Cortex of kidney (tissue), 1 donor: ENCODE measurements at places on chromosomes 13 and 19.

DNA sequence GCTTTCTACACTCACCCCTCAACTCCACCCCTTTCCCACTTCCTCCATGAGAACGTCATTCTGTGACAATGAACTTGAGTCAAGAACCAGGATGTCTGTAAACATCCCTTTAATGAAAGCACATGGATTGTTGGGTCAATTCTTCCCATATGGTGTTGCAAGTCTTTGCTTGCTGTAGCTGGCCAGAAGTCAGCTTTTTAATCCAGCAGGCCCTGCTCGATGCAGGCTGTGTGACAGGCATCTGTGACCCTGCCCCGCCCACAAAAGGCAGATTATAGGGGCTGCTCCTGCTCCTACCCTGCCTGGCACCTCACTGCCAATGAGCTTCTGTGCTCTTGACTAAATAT, 78.0 kb downstream of the STARD13 start:
- DNase-seq = no peak

- no peak for DNase-seq
These were observed 16.6 kb downstream of the HNRNPM start for GRCh38 chr19:8461376-8461775.

GRCh38 chr19:6811906-6812305, 39.4 kb downstream of the VAV1 start:
- no peak for DNase-seq

DNA sequence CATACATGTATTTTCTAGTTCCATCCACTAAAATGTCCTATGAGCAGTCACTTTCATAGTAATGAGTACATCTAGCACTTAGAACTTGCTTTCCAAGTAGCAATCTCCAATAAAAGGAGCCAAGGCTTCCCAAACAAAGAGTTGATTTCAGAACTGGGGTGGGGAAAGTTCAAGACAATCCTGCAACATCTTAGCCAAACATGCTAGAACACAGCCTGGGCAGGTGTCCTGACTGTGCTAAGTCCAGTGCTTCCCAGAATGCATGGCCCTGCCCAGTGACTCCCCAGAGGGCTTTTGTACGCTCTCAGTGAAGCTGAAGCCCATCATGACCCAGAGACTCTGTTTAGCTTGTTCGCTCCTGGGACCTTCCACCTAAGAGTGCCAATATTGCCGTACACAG, 106.7 kb upstream of the UBAC2 start:
- no peak for DNase-seq

GRCh38 chr19:6047741-6048251, 62.5 kb downstream of the RFX2 start:
- no peak for DNase-seq

DNA sequence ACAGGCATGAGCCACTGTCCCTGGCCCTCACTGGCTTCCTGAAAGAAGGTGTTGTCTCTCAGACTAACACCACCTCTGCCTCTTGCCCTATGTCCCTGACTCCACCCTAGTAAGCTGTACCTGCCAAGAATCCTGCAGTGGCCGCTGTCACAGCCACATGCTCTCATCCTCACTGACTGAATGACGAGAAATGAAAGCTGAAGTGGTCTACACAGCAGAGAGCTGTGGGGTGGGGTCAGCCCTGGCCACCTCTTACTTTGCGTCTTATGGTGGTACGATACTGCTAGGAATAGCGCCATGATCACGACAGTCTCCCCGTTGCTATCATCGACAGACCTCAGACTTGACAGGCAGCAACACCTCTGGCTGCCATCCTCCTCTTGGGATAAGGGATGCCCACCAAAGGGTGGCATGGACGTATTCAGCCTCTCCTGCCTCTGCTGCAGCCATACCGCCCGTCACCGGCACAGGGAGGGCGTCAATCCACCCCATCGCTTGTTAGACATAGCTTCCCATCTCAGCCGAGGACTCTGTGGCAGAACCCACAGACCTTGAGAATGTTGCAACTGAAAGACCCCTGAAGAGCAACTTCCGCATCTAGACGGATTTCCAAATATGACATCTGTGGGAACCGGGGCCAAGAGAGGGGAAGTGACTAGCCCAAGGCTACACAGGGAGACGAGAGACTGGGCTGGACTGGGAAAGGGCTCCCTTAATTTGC, 809 bp downstream of the MYO1F start:
- DNase-seq = no peak

GRCh38 chr13:36107521-36107920, 23.7 kb downstream of the DCLK1 start:
- no peak for DNase-seq

- no peak for DNase-seq
These were observed 1204.1 kb downstream of the OLFM4 start for GRCh38 chr13:54232700-54233099.

- no peak for DNase-seq
These were observed 25.0 kb downstream of the HNRNPM start for GRCh38 chr19:8469613-8470368.

GRCh38 chr19:55609326-55609725, 3.9 kb downstream of the ZNF865 start:
- DNase-seq = no peak

DNA sequence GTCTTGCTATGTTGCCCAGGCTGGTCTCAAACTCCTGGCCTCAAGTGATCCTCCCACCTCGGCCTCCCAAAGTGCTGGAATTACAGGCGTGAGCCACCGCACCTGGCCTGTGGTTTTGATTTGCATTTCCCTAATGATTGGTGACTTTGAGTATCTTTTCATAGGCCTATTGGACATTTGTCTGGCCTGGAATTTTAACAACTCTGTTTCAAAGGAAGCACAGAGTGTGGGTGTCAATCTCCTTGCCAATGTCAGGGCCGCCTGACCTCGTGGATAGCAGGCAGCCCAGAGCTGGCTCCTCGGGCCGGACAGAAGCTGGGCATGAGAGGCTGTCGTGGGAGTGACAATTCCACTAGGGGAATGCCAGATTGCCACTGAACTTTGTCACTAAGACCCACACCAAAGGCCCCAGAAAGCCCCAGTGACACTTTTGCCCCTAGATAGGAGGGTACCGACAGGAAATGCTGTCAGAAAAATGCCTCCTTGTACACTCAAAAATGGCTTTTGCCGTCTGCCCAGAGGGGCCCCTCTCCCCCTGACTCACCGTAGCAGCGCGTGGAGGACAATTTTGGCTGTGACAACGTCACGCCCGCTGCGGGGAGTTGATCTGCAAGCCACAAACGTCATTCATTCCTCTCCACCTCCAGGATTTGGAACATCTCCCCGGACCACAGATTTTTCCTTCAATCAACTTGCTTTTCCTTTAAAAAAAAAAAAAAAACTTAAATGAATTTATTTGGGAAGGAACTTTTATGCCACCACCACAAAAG, 11.7 kb upstream of the ADGRE5 start:
- DNase-seq = no peak

GRCh38 chr13:79226938-79227337, 179.1 kb downstream of the RBM26 start:
- no peak for DNase-seq

DNA sequence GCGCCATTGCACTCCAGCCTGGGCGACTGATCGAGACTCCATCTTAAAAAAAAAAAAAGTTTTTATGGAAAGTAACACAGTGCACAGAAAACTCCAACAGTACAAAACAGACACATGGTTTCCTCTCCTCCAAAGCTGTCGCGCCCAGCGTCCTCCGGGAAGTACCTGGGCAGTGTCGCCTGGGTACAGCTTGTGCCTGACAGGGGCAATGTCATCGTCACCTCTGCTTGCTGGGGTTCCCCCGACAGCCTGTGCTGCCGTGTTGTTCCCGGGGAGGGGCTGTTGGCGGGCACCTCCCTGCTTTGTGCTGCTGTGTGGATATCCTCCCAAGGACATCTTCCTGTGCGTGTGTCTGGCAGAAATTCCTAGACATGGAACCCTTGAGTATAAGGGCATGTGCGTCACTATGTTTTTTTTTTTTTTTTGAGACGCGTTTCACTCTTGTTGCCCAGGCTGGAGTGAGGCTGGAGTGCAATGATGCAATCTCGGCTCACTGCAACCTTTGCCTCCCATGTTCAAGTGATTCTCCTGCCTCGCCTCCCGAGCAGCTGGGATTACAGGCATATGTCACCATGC, 2.4 kb upstream of the F2RL3 start:
- no peak for DNase-seq

DNA sequence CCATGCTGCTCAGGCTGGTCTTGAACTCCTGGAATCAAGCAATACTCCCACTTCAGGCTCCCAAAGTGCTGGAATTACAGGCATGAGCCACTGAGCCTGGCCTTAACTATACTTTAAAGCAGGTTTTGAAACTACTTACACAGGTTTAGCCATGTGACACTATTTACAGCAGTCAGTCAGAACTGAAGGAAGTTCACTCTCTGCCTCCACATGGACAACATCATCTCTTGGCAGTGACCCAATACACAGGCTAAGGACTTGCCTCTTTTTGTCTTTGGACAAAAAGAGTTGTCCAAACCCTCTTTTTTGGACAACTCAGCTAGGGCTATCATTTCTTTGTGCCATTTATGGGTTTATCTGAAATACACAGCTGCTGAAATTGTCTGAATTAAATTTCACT, 89.0 kb upstream of the CLDN10 start:
- DNase-seq = no peak

- DNase-seq = no peak
These were observed 66.5 kb upstream of the ATP12A start for GRCh38 chr13:24613755-24614154.

DNA sequence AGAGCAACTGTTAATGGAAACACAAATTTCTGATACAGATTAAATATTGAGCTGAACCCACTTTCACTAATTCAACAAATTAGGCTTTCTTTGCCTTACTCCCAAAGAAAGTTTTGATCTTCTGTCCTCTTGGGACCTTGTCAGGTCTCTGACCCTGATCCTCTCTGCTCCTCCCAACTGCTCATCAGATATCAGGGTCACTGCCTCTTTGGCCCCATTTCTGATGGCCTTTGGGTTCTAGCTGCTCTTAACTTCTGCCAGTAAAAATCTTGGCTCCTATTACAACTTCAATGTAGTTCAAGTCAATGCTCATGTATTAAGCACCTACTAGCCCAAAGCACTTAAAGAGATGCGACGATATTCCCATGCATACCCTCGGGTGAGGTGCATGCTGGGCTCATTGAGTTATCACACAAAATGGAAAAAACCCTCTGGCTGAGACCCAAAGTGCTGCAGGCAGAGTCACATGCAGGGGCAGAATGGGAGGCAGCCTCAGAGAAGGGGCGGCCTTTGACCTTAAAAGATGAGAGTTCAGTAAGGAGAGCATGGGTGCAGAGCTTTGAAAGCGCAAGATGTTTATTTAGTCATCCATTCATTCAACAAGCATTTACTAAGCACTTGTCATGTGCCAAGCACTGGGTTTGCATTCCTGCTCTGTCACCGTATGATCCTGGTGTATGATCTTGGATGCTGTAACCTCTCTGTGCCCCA, 183.4 kb downstream of the USP12 start:
- no peak for DNase-seq

DNA sequence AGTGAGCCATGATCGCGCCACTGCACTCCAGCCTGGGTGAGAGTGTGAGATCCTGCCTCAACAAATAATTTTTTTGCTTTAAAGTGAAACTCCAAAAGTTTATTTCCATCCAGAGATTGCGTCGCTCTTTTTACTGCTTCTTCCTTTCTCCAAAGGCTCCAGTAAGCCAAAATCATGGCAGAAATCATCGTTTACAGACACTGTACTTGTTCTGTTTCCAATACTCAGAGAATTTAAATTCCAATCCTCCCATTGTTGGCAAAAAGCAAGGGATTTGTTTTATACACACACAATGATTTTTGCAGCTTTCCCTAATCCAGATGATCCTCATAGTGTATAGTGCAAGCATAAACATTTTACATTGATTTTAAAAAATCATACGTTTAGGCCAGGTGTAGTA, 15.3 kb downstream of the FBXO27 start:
- DNase-seq = no peak

GRCh38 chr19:6576869-6577475, 14.0 kb downstream of the CD70 start:
- no peak for DNase-seq

GRCh38 chr19:38199340-38199739, 24.7 kb downstream of the DPF1 start:
- no peak for DNase-seq

DNA sequence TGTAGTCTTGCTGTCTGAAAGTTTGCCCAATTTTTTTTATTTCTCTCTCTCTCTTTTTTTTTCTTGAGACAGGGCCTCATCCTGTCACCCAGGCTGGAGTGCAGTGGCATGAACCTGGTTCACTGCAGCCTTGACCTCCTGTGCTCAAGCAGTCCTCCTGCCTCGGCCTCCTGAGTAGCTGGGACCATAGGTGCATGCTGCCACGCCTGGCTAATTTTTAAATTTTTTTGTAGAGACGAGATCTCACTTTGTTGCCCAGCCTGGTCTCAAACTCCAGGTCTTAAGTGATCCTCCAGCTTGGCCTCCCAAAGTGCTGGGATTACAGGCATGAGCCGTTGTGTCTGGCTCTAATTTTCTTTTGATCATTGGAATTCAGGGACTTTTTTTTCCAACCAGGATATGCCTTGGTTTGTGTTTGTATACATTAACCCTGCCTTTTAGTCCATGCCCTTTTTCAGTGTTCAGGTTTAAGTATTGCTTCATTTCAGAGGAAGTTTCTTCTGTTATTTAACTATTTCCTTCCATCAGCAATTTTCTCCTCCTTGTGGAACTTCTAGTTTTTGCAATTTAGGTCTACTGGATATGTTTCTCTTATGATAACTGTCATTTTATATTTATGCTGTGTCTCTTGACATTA, 201.4 kb downstream of the PCCA start:
- DNase-seq = no peak

DNA sequence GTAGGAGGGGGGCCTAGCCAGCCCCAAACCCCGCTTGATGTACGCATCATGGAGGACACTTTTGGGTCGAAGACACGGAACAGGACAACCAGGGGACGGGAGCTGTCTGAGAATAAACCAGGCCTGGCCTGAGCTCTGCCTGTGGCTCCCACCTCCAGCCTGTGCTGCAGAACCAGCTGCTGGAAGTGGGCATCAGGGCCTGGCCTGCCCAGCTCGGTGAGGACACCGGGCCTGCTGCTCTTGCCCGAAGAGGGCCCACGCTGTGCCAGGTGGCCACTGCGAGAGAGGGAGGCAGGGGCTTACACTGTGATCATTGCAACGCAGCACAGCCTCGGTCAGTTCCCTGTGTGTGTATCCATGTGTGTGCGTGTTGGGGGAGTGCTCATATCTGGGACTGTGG, 34.6 kb downstream of the CEBPG start:
- no peak for DNase-seq

DNA sequence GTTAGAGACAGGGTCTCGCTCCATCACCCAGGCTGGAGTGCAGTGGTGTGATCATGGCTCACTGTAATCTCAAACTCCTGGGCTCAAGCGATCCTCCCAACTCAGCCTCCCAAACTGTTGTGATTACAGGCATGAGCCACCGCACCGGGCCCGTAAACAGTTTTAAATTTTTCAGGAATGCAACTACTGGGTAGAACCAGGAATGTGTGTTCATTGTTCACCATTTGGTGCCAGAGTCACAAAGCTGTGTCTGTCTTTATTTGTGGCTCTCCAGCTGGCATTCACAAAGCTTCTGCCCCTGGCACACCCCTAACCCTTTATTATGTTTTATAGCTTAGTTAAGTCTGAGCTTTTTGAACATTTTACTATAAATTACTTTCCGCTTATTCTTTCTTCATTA, 19.8 kb upstream of the ACP7 start:
- DNase-seq = no peak

GRCh38 chr13:27043013-27043412, 128.6 kb downstream of the USP12 start:
- DNase-seq = no peak

GRCh38 chr19:56900573-56901097, 60.1 kb upstream of the PEG3 start:
- DNase-seq = no peak
